ENCODE measurements at places on chromosomes 7 and 10. TPM values are rescaled to one million over a fixed set of nuclear protein-coding genes. Genes with fewer than 3 reads are reported as not detected.

DNA sequence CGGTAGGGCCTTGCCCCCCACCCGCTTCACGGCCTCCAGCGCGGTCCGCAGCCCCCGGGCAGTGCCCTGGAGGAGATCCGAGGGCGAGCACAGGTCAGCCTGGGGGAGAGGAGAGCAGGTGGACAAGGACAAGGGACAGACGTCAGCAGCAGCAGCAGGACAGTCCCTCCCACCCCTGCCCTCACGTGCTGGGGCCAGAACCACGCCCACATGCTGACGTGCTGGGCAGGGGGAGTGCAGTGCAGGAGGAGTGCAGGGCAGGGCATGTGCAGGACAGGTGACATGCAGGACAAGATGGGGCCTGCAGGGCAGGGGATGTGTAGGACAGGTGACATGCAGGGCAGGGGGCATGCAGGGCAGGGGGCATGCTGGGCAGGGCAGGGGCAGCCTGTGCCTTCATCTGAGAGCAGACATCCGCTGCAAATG is 1.5 kb upstream of the SAP25 start:
- no peak for DNase-seq

GRCh38 chr10:113094114-113094486 is 144.1 kb downstream of the TCF7L2 start:
- peak; percentile 86 for DNase-seq

GRCh38 chr7:76300166-76300731 is 2.2 kb upstream of the HSPB1 start:
- DNase-seq, result peak; percentile 76

DNA sequence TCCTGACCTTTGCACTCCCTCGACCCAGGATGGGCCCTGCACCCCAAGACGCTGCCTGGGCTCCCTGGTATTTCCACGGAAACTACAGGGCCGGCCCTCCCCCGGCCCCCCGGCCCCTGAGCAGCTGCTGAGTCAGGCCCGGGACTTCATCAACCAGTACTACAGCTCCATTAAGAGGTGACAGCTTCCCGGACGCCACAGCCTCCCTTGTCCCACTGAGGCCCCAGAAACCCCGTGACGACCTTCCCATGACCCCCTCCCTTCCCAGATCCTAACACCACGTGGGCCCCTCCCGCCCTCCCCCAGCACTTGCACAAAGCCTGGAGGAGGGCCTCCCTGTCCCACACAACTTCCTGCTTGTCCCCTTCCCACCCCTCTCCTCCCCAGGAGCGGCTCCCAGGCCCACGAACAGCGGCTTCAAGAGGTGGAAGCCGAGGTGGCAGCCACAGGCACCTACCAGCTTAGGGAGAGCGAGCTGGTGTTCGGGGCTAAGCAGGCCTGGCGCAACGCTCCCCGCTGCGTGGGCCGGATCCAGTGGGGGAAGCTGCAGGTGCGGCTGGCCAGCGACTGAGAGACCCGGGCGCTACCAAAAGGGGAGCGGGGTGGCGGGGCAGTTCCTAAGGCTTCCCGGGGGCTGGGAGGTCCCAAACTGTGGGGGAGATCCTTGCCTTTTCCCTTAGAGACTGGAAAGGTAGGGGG is 5.7 kb downstream of the NOS3 start:
- DNase-seq, result no peak

GRCh38 chr7:50629238-50629901 is 64.2 kb upstream of the DDC start:
- DNase-seq, result no peak

DNA sequence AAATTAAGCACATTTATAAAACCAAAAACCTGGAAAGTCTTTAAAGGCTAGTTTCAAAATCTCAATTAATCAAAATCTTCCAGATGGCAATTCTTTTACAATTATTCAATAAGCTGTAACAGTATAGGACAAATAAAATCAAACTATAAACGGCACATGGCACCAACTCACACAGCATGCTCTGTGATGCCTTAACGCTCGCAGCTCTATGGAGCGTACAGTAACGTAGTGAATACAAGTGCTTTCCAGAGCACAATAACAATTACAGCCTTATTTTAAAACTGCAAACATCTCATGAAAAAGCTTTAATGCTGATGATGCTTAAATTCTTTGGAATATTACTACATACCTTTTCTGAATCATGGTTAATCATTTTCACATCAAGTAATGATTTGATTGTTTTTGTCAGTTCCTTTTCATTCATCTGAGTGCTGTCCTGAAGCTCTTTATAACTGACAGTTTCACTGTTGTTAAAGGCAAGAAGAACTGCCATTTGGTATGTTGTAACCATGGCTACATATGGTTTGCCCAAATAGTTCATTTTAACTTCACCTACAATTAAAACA is 74.2 kb downstream of the CUL2 start:
- DNase-seq, result no peak

- no peak for DNase-seq
Measured at GRCh38 chr10:107129000-107129399, 35.5 kb downstream of the SORCS1 start.

DNA sequence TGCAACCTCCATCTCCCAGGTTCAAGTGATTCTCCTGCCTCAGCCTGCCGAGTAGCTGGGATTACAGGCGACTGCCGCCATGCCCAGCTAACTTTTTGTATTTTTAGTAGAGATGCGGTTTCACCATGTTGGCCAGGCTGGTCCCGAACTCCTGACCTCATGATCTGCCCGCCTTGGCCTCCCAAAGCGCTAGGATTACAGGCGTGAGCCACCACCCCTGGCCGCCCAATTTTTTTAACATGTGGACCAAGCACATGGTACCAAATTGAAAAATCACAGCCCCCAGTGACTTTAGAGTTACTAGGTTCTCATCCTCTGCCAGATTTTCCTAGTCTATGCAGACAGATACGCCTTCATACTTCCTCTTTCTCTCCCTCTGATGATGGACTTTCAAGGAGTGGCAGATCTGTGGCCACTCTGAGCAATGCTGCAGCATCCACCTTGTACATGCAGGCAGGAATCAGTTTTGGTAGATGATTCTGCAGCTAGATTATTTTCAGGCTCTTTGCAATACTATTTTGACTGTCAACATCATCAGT is 34.0 kb upstream of the EZH2 start:
- no peak for DNase-seq

DNA sequence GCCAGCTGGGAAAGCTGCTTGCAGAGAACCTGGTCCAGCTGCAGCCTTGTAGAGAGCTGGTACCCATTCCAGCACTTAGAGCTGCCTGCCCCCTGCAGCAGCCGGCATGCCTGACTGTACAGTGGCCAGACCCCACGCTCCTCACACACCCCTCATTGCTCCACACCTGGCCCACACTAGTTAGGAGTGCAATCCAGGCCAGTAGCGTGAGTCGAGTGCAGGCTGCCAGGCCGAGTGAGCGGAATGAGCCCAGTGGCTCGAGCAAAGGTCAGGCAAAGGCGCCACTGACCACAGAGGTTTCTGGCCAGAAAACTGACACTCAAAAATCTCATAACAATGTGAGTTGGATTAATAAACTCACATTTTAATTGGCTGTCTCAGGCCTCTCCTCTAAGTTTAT is 921.7 kb upstream of the KCND2 start:
- DNase-seq, result no peak

DNA sequence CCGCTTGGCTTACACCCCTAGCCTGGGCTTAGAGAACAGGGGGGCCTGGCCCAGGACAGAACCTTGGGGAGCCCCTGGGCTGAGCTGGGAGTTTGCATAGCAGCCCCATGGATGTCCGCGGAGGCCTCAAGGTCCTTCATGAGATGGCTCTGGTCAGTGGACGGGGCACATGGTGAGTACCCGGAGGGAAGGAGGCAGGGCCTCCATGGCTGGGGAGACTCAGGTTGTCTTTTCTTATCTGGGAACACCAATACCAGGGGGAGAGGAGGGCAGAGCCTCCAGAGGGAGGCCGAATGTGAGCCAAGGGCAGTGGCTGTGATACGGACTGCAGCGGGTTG is 64.8 kb downstream of the GLRX3 start:
- no peak for DNase-seq

GRCh38 chr10:29882766-29883165 is 176.6 kb downstream of the JCAD start:
- DNase-seq, result no peak

- DNase-seq, result no peak
Measured at GRCh38 chr7:154907651-154908620, 95.0 kb downstream of the PAXIP1 start.

Gene INHBA
- total RNA-seq, result 65.2 TPM

- peak; percentile 87 for DNase-seq
Measured at GRCh38 chr7:2109936-2110609, 122.7 kb downstream of the MAD1L1 start.

Gene PCLO
- total RNA-seq, result under 0.01 TPM

DNA sequence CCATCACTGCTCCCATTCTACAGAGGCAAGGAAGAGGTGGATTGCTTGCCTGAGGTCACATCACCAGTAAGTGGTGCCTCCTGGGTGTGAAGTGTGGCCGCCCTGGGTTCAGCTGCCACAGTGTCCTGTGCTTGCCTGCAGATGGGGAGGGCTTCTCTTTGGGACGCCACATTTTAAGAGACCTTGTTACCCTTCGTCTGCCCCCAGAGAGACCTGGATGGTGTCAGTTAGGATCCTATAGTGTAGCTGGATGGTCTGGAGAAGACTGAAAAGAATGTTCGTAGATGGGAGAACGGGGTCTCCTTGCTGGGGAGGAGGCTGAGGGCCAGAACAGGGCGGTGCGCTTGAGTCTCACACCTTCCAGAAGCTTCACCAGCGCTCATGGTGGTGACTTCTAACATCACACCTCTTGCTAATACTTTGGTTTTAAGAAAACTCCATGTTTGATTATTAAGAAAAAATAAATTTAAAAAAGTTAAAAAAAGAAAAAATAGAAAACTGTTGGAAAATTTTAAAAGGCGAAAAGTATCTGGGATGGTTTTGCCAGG is 2.3 kb downstream of the DOCK1 start:
- DNase-seq, result no peak

DNA sequence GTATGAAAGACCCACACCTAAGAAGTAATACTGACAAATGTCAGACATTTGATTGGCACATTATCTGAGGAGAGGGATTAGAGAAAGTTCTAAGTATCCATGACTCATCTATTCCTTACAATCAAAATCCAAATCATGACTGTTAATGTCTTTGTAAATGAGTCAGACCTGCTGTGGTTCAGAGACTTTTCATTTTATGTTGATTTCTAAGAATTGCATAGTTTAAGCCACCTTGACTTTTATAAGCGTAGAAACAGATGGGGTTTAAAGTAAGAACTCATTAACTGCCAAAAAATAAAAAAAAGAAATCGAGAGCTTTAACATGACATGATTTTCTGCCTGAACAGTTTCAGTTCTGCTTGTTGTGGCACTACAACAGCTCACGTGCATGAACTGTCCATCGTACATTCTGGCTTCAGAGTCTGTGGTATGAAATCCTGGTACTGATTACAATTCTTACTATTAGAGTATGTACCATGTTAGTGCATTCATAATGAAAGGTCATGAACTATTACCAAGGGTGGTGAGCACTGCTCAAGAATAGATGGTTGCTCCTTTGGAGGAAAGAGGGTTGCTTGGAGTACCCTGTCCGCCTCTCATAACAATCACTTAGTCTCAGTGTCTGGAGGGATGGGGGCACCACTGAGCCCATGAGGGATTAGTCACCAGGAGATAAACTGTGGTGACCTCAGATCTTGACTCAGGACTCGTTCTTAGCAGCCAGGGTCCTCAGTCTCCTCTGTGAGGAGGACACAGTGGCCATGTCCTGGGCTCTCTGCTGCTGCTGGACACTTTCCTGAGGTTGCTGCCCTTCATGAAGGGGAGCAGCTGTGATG is 42.2 kb downstream of the ACSM6 start:
- peak; percentile 79 for DNase-seq

Gene NEURL1
- under 0.01 TPM for total RNA-seq

GRCh38 chr10:97150616-97151015 is 35.1 kb downstream of the SLIT1 start:
- no peak for DNase-seq

Gene PLEKHS1
- total RNA-seq, result under 0.01 TPM

Gene FAM25G
- total RNA-seq, result not detected

Gene DKK1
- 84.4 TPM for total RNA-seq

Gene CPEB3
- 0.43 TPM for total RNA-seq

DNA sequence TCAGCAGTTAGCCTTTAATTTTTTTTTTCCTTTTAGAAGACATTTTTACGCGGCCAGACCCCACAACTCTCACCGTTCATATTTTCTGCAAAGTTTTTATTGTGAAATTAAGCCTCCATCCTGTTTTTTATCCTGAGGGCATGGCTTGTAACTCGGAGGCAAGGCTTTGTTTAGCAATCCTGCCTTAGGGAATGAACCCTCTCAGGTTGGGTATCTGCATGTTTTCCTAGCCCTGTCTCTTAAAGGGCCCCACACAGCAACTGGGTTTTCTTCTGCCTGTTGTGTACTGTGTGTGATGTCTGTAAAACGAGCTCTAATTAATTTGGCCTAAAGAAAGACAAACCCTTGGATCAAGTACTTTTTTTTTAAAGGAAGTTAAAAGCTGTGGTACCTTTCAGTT is 130.2 kb upstream of the COBL start:
- no peak for DNase-seq

DNA sequence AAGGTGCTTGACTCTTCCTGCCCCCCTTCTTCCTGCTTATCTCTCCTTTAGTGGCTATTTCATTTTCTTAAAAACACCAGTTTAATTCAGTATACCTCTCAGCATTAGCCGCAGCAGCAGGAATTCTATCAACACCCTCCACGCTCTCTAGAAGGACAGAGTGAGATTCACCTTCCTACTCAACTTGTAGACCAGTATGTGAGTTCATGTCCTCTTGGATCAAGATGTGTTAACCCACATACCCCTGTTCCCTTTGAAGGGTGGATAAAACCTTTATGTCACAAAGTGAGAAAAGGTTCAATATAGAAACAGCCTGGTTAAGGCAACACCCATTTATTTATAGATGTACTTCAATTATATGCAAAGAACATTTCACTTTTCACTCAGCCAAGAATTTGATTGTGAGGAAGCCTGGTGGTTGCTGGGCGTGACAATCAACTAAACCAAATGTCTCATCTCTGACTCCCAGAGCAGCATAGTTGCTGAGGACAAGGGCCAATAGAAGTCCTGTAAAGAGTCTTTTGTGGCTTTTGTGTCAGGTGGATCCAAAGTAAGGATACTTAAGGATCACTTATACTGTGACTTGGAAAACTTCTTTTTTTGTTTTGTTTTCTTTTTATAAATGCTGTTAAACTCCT is 617.1 kb downstream of the SORCS3 start:
- DNase-seq, result no peak

GRCh38 chr10:86258941-86259340 is 107.7 kb downstream of the GRID1 start:
- DNase-seq, result no peak
